ENCODE measurements at places on chromosomes 6 and 20.

DNA sequence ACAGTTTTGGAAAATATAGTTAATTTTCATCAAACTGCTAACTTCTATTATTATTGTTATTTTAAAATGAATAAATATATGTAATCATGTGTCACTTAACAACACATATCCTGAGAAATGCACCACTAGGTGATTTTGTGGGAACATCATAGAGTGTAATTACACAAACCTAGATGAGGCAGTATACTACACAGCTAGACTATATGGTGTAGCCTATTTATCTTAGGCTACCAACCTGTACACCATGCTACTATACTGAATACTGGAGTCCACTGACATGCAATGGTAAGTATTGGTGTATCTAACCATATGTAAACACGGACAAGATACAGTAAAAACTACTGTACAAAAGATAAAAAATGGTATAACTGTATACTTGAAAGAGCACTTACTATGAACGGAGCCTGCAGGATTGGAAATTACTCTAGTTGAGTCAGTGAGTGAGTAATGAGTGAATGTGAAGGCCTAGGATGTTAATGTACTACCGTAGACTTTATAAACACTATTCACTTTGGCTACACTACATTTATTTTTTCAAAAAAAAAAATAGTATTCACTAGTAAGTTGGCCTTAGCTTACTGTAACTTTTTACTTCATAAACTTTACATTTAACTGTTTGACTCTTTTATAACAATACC lies 72.4 kb downstream of the ASCC3 start:
- no peak for DNase-seq

DNA sequence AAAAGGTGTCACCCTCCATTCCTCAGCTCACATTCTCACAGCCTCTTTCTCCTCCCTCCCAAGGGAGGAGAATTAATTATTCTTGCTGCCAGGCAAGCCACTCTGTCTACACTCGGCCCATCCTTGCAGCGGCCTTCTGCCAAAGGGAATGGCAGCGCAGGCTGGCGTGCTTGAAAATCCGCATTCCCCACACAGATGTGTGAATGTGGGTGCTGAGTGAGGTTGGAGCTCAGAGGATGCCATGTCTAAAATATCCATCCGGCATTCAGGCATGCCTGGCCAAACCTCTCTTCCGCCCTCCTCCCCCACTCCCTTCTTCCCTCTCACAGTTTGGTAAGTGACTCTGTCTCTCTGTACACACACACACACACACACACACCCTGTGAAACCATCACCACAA lies 27.7 kb downstream of the PNPLA1 start:
- no peak for DNase-seq

GRCh38 chr6:102774326-102774725 lies 1380.8 kb downstream of the GRIK2 start:
- no peak for DNase-seq

DNA sequence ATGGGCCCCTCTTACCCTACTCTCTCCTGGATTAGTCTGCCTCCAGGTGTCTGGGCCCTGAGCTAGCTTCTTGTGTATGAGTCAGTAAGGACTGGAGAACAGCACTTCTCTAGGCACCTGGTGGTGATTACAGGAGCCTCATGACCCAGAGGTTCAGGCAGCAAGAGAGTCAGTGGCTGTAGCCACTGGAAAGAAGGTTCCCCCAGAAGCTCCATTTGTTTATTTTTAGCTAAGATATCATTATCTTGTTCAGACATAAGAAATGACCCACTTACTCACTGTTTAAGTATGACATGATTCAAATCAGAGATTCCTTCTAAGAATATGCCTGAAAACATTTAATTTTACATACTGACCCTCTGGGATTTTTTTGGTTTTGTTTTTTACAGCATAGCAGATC lies 23.6 kb upstream of the SLC4A11 start:
- no peak for DNase-seq

GRCh38 chr20:46293084-46293483 lies 15.2 kb downstream of the CDH22 start:
- DNase-seq: no peak

GRCh38 chr6:149273318-149273717 lies 44.2 kb upstream of the TAB2 start:
- DNase-seq: no peak

GRCh38 chr6:164578616-164579015 lies 730.8 kb downstream of the C6orf118 start:
- no peak for DNase-seq

DNA sequence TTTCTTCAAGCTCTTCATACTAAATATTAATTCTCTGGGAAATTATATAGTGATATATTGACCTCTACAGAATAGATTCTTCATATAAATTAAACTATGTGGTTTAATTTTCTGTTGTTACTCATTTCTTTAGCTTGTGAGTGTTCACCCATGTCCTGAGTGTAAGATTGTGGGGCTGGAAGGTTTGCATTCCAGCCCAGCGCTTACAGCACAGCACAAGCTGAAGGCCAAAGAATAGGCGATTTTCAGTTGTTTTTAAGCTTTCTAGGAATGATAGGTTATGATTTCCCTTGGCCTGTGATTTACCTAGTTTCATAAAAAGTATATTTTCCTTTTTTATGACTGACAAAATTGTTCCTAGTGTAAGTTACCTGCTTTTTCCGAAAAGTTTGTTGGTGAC lies 194.1 kb downstream of the PLCB1 start:
- DNase-seq: no peak

GRCh38 chr6:33670086-33670660 lies 41.3 kb downstream of the UQCC2 start:
- DNase-seq: no peak

DNA sequence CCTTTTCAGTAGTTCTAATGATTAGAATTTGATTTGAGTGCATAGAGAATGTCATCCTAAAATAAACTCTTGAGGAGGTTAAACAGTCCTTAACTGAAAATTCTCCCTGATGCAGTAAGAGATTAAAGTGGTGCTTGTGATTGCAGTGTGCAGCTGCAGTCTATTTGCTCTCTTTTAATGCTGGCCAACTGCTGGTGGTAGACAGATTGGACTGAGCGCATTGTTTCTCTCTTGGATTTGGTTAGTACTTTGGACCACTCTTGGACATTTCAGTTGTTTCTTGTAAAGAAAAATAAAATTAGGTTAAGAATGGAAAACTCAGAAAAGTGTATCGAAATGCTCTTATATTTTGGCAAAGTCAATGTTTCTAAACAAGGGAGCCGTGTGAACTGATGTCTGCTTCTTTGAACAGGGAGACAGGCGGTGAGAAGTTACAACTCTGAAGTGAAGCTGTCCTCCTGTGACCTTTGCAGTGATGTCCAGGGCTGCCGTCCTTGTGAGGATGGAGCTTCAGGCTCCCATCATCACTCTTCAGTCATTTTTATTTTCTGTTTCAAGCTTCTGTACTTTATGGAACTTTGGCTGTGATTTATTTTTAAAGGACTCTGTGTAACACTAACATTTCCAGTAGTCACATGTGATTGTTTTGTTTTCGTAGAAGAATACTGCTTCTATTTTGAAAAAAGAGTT lies 127.2 kb downstream of the CD109 start:
- DNase-seq: no peak

DNA sequence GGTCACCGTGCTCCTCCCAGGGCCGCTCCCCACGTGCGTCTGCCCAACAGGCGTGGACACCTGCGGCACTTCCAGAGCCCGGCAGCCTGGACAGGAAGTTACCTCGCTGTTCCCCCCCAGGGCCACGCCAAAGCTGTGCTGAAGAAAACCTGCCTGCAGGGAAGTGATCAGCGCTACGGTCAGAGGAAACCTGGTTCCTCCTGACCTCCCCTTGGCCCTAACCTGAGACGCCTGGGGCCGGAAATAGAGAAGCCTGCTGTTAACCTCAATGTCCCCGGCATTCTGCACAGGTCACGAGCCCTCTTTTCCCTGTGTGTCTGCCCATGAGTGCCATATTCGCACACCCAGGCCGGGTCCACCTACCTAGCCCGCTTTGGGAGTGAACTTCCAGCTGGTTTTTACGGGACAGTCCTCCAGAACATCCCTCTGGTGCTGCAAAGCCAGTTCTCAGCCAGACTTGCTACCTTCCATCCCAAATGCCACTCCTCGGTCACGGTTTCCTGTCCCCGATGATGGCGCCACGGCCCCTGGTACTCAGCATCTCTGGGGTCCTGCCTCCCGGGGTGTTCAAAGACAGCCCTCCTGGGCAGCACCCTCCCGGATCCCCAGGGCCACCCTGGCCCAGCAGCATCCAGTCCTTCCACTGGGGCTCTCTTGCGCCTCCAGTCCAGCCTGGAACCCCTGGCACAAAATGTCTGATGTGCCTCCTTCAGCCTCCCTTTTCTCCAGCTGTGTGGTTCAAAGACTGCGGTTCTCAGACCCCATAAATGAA lies 12.0 kb upstream of the IRF4 start:
- no peak for DNase-seq

- DNase-seq: no peak
These were observed at the start of gene HLA-DQA2 for GRCh38 chr6:32741031-32741960. Gene HLA-DQA2 (plus strand): TSS chr6:32741391. CDS start chr6:32741444, 53 bp downstream.

DNA sequence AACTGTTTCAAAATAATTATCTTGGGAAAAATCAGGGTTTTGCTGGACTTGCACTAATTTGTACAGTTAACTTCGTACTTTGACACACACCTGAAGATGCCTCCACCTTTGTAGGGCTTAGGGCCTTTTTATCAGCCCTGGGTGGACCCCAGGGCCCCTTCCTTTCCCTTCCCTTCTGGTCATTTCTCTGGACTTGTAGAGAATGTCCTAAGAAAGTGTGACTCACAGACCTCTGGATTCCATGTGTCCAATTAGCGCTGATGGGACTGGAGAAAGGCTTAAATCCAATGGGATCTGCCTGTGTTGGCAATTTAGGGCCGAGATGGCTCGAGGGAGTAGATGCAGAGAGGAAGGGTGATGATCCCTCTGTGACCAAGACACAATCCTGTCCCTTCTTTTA lies 9.3 kb downstream of the TRIM15 start:
- no peak for DNase-seq

DNA sequence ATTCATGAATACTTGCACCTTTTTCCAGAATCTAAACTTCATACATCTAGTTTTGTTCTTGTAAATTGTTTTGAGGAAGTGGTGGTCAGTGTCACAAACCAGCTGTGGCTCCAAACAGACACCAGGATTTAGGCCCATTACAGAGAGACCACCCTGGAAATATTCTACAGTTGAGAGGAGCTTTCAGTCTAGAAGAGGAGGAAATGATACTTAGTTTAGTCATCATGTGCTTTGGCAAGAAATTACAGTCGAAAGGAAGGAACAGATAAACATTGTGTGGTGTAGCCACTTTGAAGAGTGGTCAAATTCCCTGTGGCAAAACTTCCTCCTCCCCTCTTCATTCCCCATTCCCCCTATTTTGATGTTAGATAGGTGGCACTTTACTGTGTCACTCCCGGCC lies 15.7 kb downstream of the DCBLD1 start:
- no peak for DNase-seq

DNA sequence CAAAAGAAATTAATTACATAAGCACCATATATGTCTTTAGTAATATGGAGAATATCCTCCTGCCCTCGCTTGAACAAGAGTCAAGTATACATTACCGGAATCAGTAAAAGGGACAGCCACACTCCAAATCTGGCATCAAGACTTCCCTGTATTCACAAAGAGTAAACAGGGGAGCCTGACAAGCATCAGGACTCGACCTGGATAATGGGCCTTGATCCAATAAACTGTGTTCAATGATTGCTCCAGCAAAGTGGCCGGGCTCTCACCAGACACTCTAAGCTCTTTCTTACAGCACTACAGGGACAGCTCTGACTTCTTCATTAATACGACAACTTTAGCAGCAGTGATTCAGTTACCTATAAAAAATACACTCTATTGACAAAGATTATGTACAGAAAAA lies 307.9 kb upstream of the POU3F2 start:
- no peak for DNase-seq

DNA sequence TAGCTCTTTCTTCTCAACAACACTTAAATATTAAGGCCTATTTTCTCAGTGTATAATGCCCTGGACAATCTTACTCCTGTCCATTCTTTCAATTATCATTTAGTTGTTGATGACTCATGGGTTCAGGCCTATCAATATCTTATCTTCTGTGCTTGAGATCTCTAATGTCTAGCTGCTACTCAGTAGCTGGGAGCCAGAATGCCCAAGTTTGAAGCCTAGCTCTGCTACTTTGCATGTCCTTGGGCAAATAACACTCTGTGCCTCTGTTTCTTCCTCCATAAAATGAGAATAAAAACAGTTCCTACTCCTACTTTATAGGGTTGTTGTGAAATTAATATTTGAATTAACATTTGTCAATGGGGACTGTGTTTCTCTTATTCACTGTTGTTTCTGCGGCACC lies 69.5 kb downstream of the MAN1A1 start:
- no peak for DNase-seq

DNA sequence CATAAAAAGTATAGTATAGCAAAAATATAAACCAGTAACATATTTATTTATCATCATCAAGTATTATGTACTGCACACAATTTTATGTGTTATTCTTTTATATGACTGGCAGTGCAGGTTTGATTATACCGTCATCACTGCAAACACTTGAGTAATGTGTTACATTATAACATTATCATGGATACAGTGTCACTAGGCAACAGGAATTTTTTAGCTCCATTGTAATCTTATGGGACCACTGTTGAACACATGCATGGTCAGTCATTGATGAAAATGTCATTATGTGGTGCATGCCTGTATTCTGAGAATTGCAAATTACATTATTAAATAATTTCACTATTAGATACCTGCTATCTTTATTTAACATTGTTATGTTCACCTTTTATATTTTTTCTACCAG lies 29.1 kb upstream of the OR2J2 start:
- no peak for DNase-seq

DNA sequence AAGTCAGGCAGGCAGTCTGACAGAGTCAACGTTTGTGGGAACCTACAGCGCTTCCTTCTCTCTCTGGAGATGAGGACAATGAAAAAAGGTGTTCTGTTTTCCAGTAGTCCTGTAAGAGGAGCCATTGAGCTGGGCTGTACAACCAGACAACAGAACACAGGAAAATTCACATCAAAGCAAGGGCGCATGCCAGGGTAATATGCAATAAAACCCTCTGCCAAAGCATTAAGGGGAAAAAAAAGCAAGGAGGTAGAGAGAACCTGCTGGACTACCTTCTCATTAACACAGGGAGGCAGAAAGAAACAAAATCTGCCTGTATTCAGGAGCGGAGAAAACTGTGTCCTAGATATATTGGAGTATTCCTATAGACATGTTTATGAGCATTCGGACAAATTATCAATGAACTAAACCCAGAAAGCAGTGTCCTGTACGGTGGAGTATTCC lies 1.3 kb downstream of the RNF24 start:
- DNase-seq: no peak

DNA sequence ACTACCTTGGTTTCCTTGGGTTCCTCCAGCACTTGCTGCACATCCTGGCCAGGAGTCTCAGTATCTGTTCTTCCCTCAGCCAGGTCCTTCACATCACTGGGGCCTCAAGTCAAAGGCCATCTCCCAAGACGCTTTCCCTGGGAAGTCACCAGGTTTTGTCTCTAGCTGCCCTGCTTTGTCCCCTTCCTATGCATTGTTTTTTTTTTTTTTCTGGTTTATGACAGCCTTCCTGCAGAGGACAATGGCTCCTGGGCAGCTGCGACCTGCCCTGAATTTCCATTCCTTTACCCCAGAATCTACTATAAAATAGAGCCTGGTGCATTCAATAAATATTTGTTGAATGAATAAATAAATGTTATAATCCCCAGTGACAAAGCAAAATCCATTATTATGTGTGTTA lies 687.3 kb downstream of the QKI start:
- no peak for DNase-seq

GRCh38 chr6:42355416-42355815 lies 96.3 kb downstream of the TRERF1 start:
- DNase-seq: no peak
